ENCODE measurements at places on chromosomes 4 and X.

DNA sequence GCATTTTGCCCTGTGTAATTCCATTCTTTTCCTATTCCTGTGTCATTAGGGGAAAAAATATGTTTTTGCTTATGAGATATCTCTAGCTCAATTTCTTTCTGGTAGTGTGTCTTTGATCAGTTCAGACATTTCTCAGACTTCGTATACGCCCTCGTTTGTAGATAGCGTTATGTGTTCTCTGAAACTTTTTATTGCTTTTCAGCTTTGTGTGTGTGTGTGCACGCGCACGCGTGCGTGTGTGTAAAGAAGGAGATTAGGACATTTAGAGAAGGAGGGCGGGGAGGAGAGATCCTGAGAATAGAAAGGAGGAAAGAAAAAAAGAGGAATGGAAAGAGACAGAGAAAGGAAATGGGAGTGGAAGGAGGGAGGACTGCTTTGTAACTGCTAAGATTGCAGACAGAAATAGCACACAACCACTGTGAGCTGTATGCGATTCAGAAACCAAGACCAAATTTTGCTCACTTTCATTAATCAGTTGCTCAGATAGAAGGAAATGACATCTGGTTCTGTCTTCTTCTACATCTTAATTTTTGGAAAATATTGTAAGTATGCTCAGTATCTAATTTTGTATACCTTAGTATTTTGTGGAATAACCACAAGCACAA lies at the start of gene RXFP1:
TSS of gene RXFP1 (plus strand) at position 399 of the 605 bp plus-strand sequence. CDS start at position 494, 95 bp downstream.
- no peak for DNase-seq

DNA sequence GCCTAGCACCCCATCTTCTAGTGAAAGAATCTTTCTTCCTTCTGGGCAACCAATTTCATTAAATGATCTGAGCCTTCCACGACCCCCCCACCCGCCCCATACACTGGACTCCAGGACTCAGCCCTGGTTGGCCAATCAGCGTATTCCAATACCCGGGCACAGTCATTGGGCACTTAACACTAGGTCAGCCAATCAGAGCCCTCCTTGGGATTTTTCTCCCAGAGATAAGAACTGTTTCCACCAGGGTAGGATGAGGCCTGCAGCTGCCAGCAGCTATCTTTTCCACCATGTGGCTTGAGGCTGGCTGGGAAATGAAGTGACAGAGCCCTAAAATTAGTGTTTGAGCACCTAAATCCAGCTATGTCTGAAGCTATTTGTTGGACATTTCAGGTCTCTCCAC lies 418.8 kb downstream of the BCOR start:
- DNase-seq, result no peak

DNA sequence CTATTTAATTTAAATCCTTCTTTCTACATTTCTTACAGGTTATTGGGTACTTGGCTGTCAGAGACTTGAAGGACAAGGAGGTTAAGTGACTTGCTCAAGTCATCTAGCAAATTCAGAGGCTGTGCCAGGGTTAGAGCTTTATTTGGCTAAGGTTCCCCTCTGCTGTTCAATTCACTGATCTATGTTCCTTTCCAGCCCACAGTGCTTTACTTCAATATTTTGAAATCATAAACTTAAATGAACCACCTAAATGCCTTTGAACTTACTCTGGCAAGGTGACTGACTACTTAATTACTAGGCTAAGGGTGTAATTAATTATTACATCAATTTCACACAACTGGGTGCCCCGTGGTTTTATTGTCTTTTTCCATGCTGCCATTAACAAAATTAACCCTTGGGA lies 288.7 kb downstream of the CAMK2D start:
- DNase-seq, result no peak

DNA sequence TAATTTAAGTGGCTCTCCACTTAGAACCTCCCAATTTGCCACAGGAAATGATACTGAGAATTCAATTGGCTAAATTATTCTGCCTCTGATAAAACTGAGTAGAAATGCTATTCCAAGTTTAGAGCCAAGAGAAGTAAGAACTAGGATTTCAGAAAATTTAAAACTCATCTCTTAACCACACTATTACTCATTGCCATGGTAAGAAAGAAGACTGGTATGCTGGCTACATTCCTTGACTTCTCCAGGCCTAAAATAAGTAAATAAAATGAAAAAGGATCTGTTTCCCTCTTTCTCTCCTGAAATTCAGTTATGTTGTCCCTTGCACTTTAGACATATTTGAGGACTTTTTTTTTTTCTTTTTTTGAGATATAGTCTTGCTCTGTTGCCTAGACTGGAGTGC lies 23.3 kb downstream of the ZNF280C start:
- no peak for DNase-seq

DNA sequence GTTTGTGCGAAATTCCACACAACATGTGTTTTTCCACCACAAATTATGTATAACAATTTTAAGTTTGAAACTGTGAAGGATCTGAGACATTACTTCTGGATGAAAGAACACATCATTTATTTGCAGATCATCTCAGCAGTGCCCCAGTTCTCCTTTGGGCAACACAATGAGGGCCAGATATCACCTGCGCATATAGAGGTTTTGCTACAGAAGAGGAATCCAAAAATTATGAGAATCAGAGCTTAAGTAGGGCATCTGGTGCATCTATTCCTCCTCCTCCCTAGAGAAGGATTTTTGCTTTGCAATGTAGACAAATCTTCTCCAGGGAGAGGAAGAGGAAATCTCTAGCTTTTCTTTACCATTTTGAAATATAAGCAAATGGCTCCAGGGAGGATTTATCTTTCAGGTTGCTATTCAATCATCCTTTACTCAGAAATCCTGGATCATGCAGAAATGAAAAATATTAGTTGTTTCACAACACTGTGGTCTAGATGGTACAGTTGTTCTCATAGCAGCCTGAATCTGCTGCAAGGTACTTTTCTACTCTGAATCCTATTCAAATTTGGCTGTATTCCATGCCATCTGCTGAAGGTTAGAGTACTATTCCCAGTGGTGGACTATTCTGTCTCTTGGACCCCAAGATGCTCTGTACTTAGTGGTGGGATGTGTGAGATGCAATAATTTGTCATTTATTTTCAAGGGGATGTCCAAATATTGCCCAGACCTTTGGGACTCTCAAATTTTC lies 132.1 kb downstream of the SNCA start:
- DNase-seq, result no peak

DNA sequence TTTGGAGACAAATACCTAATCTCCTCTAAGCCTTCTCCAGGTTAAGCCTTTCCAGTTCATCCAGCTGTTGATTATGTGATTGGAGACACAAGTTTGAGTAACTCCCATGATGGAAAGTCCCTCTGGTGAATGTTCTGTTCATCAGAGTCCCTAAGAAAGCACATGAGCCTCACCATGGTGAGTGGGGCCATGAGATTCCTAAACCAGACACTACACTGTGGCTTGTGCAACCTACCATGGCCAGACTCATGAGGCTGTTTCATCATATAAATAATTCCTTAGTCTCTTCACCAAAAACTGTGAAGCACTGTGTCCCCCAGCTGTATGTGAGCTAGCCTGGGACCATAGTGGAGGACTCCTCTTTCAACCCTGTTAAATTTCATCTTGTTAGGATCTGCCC lies 14.4 kb downstream of the PKD2 start:
- DNase-seq, result no peak

GRCh38 chrX:120575379-120576114 lies 14.8 kb upstream of the CUL4B start:
- DNase-seq, result no peak

DNA sequence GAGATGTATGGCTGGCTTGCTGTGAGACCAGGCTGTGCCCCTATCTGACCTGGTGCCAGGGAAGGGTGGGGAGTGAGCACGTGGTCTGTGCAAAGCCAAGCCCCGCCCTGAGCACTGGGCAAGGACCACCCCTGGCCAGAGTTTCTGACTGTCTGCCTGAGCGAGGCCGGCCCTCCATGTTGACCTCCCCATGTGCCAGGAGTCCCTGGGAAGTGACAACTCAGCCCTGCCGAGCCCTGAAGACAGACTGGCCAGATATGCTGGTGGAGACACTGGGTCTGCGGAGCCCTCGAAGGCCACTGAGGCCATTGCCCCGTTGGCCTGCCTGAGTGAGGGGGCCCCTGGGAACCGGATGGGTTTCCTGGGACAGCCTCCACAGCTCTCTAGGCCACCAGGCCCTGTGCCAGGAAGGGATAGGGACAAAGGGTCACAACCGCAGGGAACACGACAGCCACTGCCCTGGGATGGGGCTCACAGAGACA lies 7.1 kb upstream of the BGN start:
- no peak for DNase-seq

- no peak for DNase-seq
Measured at GRCh38 chr4:40232610-40233009, 35.8 kb downstream of the RHOH start.

- DNase-seq, result no peak
Measured at GRCh38 chr4:133188433-133189146, 39.5 kb downstream of the PCDH10 start.

DNA sequence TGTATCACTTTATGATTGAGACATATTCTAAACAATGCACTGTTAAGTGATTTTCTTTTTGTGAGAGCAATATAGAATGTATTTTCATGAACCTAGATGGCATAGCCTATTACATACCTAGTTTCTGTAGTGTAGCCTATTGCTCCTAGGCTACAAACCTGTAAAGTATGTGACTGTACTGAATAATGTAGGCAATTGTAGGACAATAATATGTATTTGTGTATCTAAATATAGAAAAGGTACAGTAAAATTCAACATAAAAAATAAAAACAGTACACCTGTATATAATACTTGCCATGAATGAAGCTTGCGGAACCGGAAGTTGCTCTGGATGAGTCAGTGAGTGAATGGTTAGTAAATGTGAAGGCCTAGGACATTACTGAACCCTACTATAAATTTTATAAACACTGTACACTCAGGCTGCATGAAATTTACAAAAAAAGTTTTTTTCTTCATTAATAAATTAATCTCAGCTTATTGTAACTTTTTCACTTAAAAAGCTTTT lies 106.7 kb downstream of the VSIG4 start:
- DNase-seq, result no peak

- DNase-seq, result no peak
Measured at GRCh38 chrX:40093586-40093985, 4.2 kb downstream of the BCOR start.

DNA sequence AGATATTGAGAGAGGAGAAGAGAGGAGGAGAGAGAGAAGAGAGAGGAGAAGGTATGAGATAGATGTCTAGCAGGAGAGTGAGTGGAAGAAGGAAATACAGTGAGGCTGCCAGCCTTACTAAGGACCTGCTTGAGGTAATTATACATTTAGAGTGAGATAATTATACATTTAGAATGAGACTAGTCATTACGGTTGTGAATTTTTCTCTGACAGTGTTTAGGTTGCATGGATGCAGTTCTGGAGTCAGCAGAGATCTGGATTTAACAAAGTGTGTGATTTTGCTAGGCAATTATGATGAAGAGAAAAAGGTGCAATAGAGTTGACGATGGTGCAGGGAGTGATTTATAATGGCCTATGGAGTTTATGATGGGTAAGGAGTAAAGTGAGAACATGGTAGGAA lies 187.1 kb upstream of the ARX start:
- DNase-seq, result no peak

DNA sequence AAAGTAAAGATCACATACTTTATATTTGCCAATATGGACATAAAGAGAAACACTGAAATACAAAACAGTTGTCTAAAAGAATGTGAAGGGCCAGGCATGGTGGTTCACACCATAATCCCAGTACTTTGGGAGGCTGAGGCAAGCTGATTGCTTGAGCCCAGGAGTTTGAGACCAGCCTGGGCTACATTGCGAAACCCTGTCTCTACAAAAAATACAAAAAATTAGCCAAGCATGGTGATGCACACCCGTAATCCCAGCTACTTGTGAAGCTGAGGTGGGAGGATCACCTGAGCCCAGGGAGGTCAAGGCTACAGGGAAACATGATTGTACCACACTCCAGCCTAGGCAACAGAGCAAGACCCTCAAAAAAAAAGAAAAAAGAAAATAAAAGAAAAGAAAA lies 11.8 kb downstream of the RBM47 start:
- no peak for DNase-seq

DNA sequence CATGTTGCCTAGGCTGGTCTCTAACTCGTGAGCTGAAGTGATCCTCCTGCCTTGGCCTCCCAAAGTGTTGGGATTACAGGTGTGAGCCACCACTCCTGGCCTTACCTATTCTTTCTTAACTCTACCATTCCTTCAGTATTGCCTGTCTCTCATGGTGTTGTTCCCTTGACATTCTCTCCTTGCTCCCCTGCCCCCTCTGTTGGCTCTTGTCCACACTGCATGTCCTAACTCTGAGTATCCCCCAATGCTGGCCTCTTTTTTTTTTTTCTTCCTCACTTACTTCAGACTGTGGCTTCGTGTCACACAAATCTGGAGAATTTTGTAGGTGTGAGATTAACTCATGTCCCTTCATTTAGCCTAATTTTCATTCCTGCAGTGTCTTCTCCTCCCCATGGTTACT lies 22.9 kb upstream of the FRMPD4 start:
- no peak for DNase-seq

DNA sequence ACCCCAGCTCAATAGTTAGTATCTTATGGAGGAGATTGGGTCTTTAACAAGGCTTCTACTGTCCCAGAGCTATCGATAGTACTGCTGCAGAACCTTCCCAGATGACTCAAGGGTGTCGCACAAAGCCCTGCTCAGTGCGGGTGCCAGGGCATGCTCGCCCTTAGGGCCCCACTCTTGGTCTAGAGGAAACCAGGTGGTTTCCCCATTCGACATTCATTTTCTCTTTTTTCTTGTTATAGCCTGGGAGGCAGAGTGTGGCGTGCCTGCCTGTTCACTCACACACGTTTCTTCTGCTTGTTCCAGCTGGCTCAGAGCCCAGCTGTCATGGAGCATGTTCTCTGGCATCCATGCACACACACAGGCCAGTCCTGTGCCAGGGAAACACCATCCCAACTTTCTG lies 144.5 kb downstream of the SMIM20 start:
- no peak for DNase-seq

GRCh38 chr4:13994016-13994415 lies 366.5 kb upstream of the BOD1L1 start:
- no peak for DNase-seq

- DNase-seq, result no peak
Measured at GRCh38 chr4:41661442-41662076, 87.0 kb downstream of the PHOX2B start.
